ENCODE measurements at places on chromosomes 12 and 14. TPM values are rescaled to one million over a fixed set of nuclear protein-coding genes. Genes with fewer than 3 reads are reported as not detected.
A peak's percentile ranks its signal among the peaks of the same experiment; 100 is the strongest.

DNA sequence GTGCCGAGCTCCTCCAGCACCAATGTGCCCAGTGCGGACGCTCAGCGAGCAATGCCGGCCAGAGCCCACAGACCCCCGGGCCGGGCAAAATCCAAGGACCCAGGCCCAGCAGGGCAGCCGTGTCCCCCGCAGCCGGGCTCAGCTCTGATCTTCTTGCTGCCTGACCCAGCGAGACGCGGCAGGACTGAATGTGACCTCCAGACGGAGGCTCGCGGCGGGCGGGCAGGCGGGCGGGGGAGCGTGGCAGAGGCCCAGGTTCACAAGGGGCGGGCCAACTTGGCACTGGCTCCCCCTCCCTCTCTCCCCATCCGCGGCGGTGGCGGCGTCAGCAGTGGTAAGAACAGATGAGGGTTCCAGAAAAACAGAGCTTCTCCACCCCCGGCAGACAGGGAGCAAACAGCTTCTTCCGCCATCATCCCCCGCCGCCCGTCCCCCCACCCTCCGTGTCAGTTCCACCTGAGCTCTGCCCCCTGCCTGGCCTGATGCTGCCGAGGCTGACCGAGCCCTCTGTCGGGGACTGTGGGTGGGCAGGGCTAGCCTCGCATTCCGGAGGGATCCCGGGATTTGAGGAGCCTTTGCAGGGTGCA is 94.3 kb downstream of the RFLNA start:
- peak; percentile 93 for DNase-seq

DNA sequence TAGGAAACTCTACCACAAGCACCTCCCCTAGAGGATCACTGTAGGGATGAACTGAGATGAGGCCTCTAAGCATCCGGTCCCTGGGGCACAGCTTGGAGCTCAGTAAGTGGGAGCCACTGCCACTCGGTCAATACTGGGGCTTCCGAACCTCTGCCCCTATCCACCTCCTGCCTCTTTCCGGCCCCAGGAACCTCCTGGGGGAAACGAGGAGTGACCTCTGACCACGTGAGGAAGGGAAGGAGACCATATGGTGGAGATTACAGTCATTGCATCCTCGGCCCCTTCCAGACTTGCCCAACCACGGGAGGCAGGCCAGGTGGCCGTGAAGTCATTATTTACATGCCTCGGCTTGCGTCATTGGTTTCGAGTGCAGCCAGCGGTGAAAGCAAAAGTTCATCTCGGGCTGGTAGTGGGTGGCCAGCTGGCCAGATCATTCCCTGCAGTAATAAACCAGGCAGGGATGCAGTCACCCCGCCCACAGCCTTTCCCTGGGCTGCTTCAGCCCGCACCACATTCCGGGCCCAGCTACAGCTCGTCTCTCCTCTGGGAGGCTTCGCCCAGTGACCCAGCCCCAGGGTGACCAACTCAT is 65.4 kb downstream of the C14orf132 start:
- peak; percentile 76 for DNase-seq

GRCh38 chr14:96631621-96632362 is 129.6 kb downstream of the PAPOLA start:
- no peak for DNase-seq

The PTHLH gene
- 0.89 TPM for polyA plus RNA-seq

GRCh38 chr12:110637869-110638441 is 24.0 kb downstream of the TCTN1 start:
- no peak for DNase-seq

DNA sequence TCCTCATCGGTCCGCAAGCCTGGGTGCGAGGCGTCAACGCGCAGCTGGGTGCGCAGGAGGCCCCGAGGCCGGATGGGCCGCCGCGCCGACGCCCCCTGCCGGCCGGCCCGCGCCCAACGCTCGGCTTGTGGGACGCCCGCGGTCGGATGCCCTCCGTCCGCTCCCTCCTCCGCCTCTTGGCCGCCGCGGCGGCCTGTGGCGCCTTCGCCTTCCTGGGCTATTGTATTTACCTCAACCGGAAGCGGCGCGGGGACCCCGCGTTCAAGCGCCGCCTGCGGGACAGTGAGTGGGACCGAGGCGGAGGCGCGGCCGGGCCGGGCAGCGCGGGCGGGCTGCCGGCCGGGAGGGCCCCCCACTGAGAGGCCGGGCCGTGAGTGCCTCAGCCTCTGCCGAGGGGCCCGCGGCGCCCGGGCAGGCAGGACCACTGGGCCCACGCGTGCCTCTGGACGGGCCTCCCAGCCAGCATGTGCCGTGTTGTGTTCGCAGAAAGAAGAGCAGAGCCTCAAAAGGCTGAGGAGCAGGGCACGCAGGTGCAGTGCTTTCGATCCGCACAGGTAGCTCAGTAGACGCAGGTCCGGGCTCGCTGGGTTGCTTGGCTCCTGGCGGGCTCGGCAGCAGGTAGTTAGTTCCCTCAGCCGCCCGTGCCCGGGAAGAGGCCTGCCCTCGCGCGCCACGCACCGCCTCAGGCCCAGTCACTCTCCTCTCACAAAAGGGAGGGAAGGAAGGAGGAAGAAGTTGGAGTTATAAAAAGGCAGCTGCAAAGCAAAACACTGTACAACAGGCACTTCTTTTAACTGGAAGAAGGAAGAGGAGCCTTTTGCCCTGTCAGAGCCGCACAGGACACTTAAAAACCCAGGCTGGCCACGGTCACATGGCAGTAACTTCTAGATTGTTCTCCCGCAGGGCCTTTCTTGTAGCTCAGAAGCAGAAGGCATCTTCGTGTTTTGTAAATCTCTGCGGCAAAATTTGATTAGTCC is at the start of gene TOMM20L:
Gene TOMM20L, plus strand, starts transcription at position 119 of the 977 bp plus-strand sequence. Its CDS starts 28 bp downstream, at position 147.
- peak; percentile 65 for DNase-seq

DNA sequence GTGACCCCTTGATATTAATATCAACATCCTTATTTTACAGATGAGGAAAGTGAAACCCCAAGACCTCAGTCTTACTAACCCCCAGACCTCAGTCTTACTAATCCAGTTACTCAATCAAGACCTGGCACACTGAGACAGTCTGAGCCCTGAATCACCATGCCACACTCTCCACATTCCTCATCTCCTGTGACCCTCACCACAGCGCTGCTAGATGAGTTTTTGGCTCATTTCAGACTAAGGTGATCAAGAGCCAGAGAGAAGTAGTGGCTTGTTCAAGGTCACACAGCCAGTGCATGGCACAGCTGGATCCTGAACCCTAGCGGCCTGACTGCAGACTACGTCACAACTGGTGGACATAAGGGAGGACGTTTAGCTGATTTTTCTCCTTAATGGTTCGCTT is 579.2 kb downstream of the BCL11B start:
- no peak for DNase-seq

GRCh38 chr12:64609536-64610078 is 688 bp upstream of the RASSF3 start:
- no peak for DNase-seq

The PTCSC3 gene
- polyA plus RNA-seq = not detected

- peak; percentile 34 for DNase-seq
Measured at GRCh38 chr12:39990122-39991101, 115.5 kb downstream of the SLC2A13 start.

DNA sequence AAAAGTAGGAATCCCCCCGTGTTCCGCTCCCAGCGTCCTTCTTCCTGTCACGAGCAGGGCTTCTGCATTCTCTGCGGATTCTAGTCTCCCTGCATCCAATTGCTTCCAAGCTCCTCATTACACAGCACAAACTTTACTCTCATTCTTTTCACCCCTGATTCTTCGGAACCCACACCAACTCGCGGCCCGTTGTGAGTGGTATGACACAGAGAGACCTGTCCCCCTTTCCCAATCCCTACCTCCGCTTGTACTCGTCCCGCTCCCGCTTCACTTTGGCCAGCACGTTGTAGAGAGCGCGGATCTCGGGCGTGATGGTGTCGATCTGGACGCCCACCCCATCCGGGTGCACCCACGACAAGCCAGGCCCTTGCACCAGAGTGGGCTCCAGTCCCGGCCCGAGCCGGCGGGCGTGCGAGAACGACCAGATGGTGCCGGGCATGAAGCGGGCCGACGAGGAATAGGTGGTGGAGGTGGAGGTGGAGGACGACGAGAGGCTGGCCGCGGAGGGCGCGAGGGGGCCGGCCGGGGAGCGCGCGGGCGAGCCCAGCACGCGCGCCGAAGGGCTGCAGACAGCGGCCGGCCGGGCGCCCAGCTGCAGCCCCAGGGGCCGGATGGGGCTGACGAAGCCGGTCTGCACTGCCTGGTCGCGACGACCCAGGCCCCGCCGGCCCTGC is 687 bp downstream of the IFFO1 start:
- no peak for DNase-seq

The NRL gene
- polyA plus RNA-seq = 2.3 TPM

The OR6C68 gene
- polyA plus RNA-seq = not detected

The ERP27 gene
- 61.3 TPM for polyA plus RNA-seq

The PRKAB1 gene
- 38.2 TPM for polyA plus RNA-seq

DNA sequence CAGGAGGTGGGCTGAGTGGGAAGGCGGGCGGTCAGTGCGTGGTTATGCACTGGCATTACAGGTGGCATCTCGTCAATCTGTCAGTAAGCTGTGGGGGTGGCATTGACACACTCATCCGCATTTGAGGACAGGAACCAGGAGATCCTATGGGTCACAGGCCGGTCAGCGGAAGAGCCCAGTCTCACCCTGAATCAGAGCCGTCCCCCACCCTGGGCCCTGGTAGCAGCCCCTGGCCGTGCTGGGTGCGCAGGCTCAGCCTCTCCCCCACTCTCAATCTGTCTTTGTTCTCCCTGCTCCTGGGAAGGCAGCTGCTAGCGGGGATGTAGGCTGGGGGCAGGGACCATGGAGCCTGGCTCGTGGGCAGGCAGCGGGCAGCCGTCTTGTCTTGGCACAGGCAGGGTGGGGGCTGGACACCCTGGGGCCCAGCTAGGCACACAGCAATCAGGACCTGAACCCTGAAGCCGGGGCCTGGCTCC is 5.1 kb downstream of the INF2 start:
- peak; percentile 66 for DNase-seq

GRCh38 chr12:57173089-57173488 is 25.7 kb upstream of the LRP1-AS start:
- DNase-seq = no peak

DNA sequence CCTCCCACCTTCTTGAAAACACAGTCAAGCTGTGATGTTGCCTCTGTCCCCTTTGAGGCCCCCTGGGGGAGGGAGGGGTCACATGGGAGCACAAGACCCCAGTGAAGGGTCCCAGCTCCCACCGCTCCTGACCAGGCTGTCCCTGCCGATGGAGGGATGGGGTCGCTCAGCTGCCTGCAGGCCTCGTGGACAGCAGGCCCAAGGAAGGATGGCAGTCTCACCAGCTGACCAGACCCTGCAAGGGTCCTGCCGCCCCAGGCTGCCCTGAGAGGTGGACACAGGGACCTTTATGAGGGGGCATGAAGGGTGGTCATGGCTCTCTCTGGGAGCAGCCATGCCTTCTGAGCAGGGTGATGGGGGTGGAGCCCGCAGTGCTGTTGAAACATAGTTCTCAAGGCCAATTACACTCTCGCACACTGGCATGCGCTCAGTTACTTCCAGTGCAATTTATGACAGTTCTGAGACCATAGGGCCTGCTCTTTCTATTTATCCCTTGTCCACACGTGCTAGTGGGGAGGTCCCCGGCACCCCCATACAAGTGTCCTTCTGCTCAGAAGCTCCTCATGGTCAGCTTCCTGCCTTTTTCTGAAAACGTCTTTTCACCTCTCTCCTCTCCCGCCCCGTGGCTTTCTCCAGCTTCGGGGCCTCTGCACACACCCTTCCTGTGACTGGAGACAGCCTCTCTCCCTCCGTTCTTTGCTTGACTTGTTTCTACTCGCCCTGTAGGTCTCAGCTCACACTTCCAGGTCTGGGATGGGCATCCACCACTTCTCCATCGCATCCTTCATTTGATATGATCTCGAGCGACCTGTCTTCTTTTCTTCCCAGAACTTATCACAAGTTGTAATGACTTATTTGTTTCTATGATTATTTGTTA is 313.1 kb downstream of the ADGRD1 start:
- no peak for DNase-seq

- no peak for DNase-seq
Measured at GRCh38 chr14:95811813-95812212, 64.8 kb upstream of the TUNAR start.

- DNase-seq = no peak
Measured at GRCh38 chr12:123105211-123105826, 45.6 kb downstream of the PITPNM2 start.

DNA sequence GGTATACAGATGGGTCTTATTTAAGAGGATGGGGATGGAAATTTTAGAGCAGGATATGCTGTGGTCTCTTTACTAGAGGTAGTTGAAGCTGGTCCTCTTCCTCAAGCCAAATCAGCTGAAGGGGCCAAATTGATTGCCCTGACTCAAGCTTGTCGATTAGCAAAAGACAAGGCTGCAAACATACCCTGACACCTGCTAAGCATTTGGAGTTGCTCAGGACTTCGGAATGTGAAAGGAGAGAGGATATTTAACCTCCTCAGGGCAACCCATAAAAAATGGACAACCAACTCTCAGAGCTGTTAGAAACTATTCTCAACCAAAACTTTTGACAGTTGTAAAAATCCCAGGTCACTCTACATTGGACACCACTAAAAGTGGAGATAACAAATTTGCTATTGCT is 15.6 kb downstream of the PTGDR start:
- DNase-seq = no peak

The CLEC7A gene
- 0.92 TPM for polyA plus RNA-seq

- no peak for DNase-seq
Measured at GRCh38 chr14:61418746-61419145, 97.4 kb downstream of the PRKCH start.

The TMPRSS12 gene
- not detected for polyA plus RNA-seq

GRCh38 chr12:1445807-1446206 is 148.6 kb downstream of the FBXL14 start:
- DNase-seq = no peak

The PARPBP gene
- 0.38 TPM for polyA plus RNA-seq

DNA sequence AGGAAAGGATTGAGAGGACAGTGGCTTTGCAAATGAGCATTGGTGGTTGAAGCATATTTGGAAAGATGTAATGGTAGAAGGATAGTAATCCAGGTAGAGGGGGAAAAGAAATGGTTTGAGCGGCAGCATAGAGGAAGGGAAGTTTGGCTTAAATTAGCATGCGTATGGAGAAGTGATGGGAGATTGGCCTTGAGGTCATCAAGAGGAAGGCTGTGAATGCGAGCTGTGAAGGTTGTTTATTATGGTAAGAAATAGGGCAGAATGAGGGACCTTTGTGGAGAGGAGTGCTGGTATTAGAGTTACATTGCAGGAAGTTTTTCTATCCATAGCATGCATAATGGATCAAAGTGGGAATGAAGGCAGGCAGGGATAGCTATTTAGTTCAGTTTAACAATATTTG is 162.1 kb downstream of the TMTC2 start:
- DNase-seq = no peak

The LHX5 gene
- polyA plus RNA-seq = not detected

- no peak for DNase-seq
Measured at GRCh38 chr14:91918186-91918883, 29.2 kb downstream of the FBLN5 start.

The A2ML1 gene
- polyA plus RNA-seq = 0.08 TPM

DNA sequence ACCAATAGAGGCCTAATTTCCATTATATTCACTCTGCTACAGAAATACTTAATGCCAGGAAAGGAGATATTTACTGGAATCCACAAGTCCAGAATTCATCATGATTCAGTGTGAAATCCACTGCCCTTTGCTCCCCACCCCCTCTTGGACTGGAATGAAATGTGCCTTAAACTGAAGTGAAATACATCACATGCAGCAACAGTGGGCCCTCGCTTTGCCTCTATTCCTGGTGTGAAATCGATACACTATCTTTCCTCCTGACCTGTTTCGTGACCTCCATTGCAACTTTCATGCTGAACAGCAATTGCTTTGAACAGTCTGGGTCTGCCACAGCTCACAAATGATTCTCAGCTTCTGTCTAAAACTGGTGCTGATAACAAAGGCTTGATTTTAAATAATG is 100.6 kb downstream of the NPAS3 start:
- DNase-seq = no peak
